ENCODE measurements at places on chromosomes 3 and 15.

DNA sequence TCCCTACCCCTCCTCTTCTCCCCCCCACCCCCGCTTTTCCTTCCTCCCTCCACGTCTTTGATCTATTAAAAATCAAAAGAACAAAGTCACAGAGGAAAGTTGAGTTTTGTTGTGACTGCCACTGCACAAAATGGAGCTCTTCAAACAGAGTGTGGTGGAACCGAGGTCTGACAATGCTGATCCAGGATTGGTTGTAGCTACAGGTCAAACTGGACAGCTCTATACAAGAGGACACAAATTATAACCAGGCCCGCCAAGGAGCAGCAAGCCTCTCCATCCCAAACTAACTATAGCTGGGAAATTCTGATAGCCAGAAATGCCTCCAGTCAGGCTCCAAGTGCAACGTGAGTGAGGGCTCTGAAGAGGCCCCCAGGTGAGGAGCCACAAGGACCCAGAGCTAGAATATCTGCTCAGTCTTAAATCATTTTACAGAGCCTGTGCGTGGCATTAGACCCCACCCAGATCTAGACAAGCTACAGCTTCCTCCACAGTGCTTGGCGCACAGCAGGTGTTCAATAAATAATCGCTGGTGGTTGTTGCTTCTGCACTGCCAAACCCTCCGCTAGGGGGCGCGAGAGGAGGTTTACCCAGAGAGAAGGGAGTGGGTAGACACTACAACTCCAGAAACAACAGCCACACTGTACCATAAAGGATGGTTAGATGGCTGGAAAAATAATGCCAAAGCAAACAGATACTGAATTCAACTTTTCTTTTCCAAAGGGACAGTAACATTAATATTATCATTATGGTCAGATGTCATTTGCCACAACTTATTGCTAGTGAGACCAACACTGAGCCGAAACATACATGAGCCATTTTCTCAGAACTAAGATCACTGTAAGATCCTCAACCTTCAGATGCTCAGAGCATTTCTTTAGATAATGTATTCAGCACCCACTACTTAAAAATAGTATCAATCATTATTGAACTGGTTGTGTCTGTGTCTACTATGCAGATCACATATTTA is 44.6 kb downstream of the ZIC4 start:
- no peak for ATAC-seq

- no peak for ATAC-seq
Measured at GRCh38 chr3:14223595-14223994, 45.0 kb downstream of the LSM3 start.

DNA sequence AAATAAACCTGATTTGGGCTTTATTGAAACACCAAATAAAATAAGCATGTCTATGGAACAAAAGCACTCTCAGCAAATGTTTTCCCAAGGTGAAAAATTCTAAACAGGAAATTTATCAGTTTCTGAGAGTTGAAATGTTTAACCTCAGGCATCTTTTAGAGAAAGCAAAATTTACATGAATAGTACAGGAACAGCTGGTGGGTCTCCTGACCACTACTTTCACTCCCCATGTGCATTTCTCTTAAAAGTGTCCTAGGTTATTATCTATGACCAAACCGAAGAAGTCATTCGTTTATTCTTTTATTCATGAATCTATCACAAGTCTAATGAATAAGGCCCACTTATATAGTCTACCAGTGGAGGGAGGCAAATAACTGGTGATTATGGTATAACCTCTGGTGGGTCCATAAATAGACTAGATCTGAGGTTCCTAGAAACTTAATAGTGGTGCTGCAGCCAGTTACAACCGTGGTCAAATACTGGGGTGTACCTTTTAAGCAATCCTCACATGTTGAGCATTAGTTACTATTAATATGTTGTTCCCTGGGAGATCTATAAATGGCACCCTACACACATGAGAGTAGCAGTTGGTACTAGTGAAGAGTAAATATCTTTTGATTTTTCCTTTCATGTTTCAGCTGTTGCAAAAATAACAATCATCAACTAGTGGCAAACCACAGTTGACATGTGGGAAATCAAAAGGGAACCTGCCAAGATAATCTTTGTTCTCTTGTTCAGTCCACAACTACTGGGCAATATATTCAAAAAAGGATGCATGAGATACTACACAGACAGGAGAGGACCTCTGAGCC is 169.3 kb upstream of the STAC start:
- no peak for ATAC-seq

DNA sequence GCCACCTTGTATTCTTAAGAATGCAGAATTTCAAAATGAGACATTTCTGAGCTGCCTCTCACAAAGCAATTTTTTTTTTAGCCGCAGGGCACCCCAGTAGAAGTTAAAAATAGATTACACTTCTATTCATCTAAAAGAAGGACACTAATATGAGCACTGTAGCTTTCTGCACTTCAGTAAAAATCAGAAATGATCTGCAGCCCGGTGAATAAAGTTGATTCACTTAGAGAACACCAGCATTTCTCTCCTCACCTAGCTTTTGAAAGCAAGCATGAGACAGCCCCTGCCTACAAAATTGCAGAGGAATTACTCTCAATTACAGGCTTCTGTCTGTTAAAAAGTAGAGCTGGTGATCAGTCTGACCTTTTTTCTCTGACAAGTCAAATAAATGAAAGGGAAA is 1062.4 kb downstream of the FHIT start:
- ATAC-seq, result no peak

GRCh38 chr3:2921452-2921851 is 188.7 kb downstream of the IL5RA start:
- ATAC-seq, result no peak

GRCh38 chr3:28575746-28576613 is 227.4 kb upstream of the AZI2 start:
- ATAC-seq, result no peak

DNA sequence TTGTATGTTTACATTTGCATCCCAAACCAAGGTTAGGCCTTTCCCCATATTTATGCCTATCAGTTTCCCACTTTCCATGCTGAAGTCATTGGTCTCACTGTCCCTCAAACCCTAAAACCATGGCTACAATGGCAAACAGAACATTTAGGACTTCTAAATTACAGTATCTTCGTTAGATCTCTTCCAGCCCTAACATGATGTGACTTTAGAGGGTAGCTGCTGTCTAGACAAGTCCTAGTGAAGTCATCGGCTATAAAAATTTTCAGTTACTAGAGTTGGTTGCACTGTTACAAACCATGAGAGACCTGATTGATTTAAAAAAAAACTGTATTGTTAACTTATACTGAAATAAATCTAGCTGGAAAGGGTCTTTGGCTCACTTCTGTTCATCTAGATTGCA is 54.6 kb downstream of the TM4SF4 start:
- ATAC-seq, result no peak

DNA sequence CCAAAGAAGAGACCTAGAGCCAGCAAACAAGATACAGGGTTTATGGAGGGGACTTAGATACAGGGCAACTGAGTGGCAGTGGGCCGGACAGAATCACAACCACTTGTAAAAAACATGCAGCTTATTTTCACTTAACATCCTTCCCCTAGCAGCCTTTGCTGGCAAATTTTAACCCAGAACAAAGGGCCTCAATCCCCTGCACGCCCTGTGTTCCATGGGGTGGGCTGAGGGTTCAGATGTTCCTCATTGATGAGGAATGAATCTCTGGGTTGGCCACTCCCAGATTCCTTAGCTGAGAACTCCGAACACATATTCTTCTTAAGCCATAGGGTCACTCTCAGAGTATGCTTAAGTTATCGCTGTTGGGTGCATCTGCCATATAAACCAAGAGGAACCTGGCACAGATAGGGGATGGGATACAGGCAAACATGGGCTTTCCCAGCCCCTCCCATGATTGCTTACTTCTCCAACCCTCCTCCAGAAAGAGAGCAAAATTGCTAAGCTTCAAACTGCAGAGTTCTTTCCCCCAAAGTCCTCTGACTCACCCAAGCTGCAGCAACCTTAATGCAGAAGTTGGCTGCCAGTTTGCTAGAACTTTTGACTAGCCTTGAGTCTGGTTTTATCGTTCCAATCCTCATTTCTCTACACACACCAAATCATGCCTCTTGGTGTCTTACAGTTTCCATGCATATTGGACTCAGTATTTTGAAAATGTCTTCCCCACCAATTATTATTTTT is 146.9 kb downstream of the CD47 start:
- ATAC-seq, result no peak

- ATAC-seq, result no peak
Measured at GRCh38 chr15:86178845-86179244, 99.2 kb downstream of the AGBL1 start.

DNA sequence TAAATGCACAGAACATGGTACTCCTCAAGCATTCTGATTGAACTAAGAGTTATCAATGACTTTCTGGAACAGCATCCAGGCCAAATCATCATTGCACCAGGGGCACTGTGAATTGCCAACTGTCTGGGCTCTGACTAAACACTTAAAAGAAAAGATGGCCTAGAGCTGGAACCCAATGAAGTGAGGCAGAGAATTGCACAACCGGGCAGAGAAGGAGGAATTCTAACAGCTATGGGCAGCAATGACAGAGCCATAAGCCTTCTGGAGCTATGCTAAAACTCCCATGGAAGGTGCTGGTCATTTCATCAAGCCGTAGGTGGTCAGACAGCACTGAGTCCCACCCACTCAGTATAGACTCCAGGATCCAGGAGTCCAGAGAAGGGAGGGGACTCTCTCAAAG is 48.1 kb upstream of the OXTR start:
- no peak for ATAC-seq

DNA sequence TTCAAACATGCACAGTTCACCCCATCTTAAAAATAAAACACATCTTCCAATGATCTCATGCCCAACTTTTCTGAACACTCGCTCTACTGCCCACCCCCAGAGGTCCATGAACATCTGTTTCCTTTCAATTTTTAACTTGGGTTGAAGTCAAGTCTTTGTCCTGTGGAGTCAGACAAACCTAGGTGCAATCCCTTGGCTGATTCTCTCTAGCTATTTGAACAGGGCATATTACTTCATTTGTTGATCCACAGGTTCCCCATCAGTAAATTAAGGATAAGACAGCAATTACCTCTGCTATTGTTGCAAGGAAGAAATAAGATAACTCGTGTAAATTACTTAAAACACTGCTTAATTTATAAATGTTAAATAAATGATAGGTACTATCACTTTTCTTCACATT is 180.1 kb downstream of the CNTN3 start:
- no peak for ATAC-seq

GRCh38 chr3:191523148-191523547 is 62.2 kb downstream of the PYDC2 start:
- ATAC-seq, result no peak

DNA sequence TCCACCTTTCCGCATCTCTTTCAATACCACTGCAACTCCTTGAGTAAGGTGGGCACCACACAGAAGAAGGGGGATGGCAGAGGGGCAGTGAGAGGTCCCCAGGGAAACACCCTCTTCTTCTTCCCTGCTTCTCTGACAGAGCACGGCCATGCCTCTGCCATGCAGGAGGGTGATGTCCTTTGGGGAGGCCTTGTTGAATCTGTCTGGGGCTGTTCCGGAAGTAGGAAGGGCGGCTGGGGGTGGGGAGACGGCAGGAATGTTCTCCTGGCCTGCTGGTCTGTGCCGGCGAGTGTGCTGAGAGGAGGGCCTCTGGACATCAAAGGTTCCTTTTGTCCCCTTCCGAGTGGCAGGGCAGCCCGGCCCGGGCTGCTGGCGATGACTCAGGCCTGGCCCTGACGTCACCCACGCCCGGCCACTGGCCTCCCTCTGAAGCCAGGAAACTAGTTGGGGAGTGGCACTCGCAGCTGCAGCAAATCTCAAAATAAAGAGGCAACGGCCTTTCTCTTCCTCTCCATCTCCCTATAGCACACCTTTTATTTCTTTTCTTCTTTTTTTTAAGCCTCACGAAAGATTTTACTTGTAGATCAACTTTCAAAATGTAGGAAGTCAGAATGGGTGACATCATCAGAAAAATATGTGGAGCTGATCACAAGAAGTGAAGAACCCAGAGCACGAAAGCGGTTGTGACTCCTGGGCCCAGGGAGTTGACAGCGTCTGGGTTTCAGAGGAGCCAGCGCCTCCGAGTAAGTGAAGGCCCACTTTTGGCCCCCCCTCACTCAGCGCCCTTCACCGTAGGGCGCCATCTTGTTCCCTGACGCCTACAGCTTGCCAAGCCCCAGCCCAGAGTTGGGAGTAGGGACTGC is at the start of gene ZBTB38:
Gene ZBTB38 (plus strand): TSS at position 443 of the 863 bp plus-strand sequence. CDS start 73,885 bp downstream, outside the sequence.
- no peak for ATAC-seq

DNA sequence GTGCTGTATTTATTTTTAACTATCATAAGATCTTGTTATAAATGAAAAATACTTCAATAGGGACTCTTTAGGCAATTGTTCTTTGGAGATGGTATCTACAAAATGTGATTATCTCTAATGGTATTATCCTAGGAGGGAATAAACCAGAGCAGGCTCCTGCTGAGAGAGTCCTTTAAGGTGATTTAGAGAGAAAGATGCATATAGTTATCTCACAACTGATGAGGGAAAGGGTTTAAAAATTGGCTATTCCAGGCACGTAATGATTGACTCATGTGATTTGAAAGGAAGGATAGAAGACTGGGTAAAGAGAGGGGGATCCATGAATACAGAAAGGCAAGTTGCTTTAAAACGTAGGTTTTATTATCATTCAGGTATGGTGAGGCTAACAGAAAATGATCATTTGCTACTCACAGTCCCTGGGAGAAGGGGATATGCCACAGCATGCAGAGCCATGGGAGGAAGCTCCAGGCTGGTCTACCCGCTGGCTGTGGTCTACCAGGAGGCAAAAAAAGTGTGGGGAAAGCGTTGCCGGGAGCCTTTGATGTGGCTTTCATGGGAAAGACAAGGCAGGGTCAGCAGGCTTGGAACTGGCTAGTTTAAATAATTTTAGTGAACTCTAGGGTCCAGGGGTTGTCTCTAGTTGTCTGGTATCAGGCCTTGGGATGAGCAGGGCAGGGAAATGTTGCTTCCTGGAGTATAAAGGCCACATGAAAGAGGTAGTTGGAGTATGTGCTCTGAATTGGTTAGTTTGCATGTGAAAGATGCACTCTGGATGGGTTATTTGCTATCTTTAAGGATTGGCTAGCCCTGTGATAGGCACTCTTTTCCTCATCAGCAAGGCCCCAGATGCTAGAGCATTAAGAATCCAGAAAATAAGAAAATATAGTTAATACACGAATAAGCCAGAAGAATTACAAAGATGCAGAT is 798.4 kb upstream of the GRM7 start:
- no peak for ATAC-seq

GRCh38 chr15:66707310-66708082 is 5.5 kb downstream of the SMAD6 start:
- no peak for ATAC-seq

DNA sequence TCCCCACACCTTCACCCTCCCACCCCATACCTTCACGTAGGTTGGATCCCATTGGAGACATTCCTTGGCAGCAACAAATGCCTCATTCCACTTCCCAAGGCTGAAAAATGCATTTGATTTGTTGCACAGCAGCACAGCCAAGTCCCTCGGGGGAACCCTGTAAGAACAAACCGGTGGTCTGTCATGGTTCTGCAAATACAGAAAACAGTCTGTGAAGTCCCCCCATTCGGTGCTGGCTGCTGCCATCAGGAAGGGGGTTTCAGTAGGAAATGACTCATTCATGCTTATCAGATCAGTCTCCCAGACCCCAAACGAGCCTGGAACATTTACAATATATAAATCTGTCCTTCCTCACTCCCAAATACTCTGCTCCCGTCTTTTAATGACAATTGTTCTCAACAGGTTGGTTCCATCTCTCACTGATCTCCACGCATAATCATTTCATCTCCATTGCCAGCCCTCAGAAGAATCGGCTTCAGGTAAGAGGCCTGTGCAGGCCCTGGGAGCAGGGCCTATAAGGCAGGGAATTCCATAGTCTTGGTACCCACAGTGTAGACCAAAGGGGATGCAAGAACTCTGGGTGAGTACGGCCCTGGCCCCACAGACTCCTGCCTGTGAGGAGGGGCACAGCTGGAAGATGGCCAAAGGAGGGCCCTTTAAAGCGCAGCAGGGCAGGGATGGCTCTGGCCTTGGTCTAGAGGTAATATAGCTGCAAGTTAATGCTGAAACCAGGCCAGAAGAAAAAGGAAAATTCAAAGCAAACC is 41.6 kb downstream of the TRANK1 start:
- peak; percentile 14 for ATAC-seq
